ENCODE measurements at places on chromosomes 5 and 9.

- no peak for DNase-seq
These were observed 247.7 kb upstream of the ADRA1B start for GRCh38 chr5:159668556-159668955.

GRCh38 chr5:76351176-76351575, 51.9 kb upstream of the IQGAP2 start:
- DNase-seq, result no peak

DNA sequence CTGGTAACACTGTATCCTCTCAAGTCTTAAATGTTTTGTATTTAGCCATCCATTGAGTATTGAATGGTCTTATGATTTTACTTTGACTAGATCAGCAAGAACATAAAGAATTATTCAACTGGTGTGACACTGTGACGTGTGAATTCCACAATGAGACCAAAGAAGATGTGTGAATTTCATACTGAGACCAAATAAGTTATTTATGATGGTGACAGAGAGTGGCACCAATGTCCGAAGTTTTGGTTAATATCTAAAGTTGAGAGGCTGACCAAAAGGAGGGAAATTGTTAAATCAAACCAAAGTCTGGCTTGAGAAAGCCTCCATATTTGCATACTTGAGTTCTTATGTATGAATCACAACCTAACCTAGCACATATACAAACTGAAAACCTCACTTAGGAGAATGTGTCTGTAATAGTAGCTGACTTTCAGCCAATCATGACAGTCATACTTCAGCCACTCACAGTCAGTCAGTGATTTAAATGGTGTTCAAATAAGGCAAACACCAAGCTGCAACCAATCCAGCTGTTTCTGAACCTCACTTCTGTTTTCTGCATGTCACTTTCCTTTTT, 31.5 kb upstream of the FAM170A start:
- DNase-seq, result no peak

- DNase-seq, result no peak
These were observed 33.4 kb downstream of the SARDH start for GRCh38 chr9:133704711-133705181.

DNA sequence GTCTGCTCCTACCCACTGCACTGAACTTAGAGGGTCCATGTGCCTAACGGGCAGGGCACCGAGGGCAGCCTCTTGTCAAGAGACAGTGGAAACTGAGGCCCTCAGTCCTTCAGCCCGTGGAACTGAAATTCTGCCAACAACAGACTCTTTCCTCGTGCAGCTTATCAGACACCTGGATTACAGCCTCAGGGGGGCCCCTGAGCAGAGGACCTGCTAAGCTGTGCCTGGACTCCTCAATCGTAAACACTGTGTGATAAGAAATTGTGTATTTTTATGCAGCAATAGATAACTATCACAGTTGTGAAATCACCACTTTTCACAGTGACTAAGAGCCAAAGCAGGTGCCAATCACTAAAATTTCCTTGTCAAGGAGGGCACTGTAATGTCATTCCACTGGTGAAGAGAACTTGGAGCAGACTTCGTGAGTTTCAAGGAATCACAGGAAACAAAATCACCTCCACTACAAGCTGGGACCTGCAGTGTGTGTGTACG, 33.4 kb upstream of the CTSV start:
- DNase-seq, result no peak

- DNase-seq, result no peak
These were observed 5.8 kb upstream of the IL4 start for GRCh38 chr5:132667761-132668705.

GRCh38 chr9:6876195-6876894, 118.6 kb downstream of the KDM4C start:
- no peak for DNase-seq

- no peak for DNase-seq
These were observed 206.3 kb upstream of the GDNF start for GRCh38 chr5:38046103-38046502.

- DNase-seq, result no peak
These were observed 41.7 kb downstream of the C5orf15 start for GRCh38 chr5:133926489-133927299.

GRCh38 chr9:107863396-107863795, 373.8 kb upstream of the KLF4 start:
- DNase-seq, result peak; percentile 84

DNA sequence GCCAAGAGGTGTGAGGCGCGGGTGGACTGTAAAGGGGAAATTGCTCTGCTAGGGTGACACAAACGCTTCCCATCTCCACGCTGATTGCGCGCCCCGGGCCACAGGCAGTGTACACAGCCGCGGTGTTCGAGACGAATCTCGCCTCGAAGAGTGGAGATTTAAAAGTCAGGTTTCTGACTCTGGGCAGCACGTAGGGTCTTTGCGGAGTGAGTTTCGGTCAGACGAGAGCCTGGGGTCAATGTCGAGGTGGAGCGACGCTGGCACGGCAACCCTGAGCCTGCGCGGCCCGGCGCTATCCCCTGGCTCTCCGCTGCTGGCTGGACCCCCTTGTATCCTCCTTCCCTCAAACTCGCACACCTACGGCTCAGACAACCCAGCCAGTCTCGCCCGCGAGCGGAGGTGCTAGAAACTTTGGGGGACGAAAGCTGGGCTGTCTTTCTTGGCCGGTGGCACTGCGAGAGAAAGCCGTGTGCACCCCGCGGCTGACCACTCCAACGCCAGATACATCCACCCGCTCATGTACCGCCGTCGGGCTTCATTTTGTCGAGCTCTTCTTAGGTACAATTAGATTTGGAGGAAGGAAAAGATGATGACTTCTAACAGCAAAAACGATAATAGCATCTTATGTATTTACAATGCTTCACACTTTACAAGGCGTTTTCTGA, 5.4 kb upstream of the FOXB2 start:
- no peak for DNase-seq

- peak; percentile 85 for DNase-seq
These were observed 50.0 kb downstream of the TRIM32 start for GRCh38 chr9:116737152-116737546.

DNA sequence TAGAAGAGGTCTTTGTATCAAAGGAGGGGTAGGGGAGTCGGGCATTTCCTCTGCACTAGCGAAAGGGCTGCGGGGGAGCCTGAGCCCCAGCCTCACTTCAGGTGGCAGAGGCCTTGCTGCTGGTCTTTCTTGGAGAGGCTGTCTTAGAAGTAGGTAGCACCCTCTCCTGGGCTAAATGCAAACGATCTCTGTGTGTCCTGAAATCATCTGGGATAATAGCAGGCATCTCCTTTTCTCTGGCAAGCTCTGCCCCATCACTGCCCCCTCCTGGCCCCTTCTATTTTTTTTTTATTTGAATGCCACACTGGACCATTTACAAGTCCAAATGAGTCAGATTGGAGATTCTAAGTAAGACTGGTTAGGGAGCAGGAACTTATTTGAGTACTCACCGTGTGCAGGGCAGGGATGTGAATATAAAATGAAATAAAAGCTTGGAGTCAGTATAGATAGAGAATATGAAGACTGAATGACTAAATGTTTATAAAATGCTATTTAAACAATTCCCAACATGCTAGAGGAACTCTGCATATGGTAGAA, 137.1 kb downstream of the FGF1 start:
- peak; percentile 63 for DNase-seq

- no peak for DNase-seq
These were observed 37.9 kb downstream of the SLC27A6 start for GRCh38 chr5:129003232-129003631.

GRCh38 chr5:137035480-137035878, 463.6 kb downstream of the SPOCK1 start:
- DNase-seq, result no peak

DNA sequence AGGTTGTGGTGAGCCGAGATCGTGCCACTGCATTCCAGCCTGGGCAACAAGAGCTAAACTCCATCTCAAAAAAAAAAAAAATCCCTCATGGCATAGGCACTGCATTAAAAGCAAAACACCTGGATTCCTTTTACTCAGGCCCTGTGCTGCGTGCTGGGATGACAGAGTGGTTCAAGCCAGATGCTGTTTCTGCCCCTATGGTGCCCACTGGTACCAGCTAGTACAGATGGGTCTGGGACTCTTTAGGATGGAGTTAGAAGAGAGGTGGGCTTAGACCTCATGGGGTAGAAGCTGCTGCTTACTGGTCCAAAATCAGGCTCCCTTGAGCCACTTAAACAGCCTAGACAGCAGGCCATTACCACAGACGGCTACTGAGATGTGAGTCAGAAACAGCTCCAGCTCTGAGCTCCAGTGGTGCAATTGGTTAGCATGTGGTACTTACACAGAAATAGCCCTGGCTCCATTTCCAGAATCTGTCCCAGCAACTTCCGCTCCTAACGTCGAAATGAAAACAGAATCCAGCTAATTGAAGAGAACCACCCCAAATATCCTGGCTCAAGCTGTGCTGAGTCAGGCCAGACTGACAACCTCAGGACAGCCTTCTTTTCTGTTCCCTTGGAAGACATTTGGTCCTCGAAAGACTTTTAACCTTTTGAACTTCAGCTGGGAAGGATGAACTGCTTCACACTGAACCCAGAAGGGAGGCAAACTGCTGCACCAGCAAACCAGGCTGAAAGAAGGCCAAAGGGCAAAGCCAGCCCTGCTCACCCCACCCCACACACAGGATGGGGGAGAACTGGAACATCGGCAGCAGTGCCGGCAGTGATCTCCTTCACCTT, 15.5 kb downstream of the C5orf15 start:
- peak; percentile 33 for DNase-seq

DNA sequence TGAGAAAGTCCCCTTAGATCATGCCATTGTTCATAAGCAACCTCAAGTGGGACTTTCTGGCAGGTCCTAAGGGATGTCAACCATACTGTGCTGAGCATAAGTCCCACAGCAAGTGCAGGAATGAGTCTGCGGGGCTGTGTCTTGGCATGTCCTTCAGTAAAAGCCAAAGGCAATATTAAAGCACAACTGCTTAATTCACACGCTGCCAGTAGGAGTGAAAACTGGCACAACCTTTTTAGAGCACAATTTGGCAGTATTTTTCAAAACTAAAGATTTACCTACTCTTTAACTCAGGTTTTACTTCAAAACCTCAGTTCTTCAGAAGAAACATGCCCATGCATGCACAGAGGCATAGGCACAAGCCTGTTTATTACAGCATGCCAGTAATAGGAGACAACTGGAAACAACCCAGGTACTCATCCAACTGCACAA, 24.4 kb upstream of the SMAD5 start:
- no peak for DNase-seq

DNA sequence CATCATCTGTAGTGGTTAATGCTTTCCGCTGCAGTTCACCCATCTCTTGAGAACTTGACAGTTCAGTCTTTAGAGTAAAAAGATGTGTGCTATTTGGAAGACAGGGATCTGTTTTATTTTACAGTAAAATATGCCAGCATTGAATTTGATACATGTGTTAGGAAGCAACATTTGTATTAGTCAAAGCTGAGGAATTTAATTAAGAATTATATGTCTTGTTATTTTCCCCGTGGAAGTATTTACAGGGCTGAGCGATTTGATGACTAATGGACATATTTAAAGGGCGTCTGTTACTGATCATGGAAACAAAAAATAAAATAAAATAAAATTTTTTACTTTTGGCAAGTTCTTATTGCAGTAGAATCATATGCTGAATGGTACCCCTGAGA, 101.3 kb downstream of the PAM start:
- DNase-seq, result no peak

DNA sequence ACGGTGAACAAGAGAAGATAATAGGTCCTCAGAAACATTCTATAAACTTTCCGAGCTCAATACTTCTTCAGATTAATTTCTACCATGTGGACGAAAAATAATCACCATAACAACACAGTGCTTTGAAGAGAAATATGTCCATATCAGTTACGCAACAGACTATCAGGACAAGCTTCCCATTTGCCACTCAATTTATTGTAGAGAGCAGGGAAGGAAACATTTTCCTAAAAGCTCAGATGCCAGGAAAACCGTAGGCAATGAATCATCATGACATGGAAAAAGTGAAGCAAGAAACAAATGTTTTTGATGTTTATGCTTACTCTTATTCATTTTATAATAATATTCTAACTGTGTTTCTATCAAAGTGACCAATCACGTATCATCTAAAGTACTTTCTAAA, 87.6 kb downstream of the S1PR3 start:
- no peak for DNase-seq

DNA sequence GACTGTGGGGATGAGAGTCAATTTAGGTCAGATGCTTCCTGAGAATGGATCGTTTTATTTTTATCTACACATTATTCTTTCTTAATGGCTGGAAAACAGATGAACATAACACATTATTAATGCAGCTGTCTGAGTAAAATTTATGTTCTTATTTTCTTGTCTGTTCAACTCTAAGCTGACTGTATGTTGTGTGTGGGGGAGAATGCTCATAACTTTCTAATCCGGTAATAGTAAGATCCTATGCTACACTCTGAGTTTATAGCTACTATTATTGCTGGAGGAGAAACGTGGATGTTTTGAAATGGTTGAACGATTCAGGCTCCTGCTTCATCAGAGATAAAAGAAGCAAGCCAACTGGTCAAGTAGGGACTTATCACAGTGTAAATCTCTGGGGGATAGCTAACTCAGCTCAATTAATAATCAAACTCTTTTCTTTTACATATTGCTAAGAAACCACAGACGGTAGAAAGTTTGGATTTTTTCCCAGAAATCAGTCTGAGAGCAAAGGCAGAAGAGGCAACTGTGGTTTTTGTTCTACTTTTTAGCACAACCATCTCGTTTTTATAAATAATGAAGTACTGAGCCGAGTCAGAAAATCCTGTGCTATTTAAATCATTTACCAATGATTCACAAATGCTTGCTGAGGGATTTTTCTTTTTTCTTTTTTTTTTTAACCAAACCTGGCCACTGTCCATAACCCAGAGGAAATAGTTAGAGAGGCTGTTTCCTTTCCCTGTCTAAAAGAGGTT, 265.0 kb upstream of the FAM174A start:
- no peak for DNase-seq

DNA sequence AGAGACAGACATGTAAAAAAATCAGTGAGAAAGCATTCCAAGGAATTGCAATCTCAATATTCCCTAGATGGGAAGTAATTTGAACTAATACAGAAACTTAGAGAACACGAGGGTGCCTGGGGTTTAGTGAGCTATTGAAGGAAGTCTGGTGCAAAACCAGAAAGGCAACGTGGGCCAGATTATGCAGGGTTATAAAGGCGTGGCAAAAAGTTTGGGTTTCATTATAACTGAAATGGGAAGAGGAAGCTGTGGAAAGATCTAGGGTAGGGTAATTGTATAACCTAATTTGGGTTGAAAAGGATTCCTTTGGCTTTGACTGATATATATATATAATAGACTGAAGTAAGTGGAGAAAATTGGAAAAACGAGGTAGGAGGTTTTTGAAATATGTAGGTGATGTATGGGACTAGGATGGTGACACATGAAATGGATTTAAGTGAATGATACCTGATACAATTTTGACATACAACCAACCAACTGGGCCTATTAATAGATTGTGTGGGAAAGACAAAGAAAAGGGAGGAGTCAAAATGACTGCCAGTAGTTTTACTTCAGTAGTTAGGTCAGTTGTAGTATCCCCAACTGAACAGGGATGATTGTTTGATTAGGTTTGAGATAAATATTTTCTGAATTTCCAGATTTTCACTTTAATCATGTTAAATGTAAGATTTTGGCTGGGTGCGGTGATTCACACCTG, 65.3 kb downstream of the FAM174A start:
- DNase-seq, result peak; percentile 38

DNA sequence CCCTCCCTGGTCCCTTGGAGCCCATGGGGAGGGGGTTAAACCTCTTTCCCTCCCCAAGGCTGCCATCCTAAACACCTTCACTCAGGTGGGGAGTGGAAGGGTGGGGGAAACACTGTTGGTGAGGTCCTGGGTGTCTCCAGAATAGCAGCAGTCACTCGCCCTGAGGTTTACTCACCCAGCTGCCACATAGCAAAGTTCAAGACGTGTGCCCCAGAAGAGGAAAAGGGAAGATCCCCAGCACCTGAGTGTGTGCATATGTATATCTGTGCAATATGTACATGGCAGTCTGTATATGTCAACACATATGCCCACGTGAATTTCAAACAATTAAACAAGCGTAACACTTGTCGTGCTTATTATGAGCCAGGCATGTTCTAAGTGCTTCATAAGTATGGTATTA, 31.3 kb upstream of the SMU1 start:
- DNase-seq, result no peak

Data from suppressor macrophage (primary cell).